ENCODE measurements at places on chromosomes 5 and 9.

GRCh38 chr5:115817386-115817785 lies 927 bp upstream of the CDO1 start:
- no peak for DNase-seq

- DNase-seq, result no peak
Observed at GRCh38 chr9:82101475-82101874, 112.9 kb downstream of the SPATA31D1 start.

DNA sequence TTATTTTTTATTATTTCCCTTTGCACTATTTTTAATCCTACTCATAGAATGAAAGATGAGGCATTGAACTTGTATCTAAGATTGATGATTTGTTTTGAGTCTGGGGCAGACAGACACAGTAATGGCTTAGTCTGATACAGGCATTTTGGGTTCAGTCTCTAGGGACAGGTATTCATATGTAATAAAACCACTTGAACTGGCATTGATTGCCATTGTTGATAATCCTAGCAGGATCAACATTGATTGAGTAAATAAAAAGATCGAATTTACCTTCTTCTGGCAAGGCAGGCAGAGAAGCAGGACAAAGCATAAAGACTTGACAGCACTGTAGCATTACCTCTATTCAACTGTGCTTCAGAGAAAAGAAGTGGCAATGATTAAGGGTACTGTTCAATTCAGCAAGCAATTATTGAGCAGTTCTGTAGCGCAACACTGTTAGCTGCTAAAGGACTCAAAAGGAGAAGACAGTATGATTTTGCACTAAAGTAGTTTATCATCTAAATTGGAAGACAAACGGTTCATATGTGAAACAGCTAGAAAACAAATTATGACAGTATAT lies 144.4 kb downstream of the COMMD10 start:
- DNase-seq, result no peak

- no peak for DNase-seq
Observed at GRCh38 chr9:9557804-9558334, 1054.9 kb downstream of the PTPRD start.

GRCh38 chr5:117889596-117889995 lies 1098.8 kb downstream of the DTWD2 start:
- no peak for DNase-seq

DNA sequence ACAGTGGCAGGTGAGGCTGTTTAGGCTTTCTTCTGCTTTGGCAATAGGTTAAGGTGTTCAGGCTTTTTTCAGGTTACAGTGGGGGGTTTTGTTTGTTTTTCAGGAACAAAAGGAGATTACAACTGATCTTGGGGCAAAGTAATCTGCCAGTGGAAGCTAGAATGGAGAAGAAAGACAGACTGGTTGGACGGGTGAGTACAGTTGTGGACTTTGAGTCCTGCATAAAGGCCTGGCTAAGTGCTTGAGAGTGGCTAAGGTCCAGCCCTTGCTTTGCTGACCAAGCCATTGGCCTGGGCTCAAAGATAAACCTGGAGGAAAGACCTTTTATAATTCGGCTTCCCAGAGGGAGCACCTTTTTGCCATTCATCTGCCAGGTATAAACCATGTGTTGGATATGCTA lies 63.1 kb downstream of the MTMR12 start:
- DNase-seq, result no peak

GRCh38 chr5:149931992-149932436 lies 12.6 kb downstream of the PDE6A start:
- no peak for DNase-seq

- DNase-seq, result no peak
Observed at GRCh38 chr5:24624872-24625271, 19.9 kb downstream of the CDH10 start.

GRCh38 chr5:111603446-111603827 lies 91.1 kb upstream of the STARD4 start:
- no peak for DNase-seq

- DNase-seq, result no peak
Observed at GRCh38 chr9:98178874-98179850, 13.3 kb downstream of the CORO2A start.

GRCh38 chr9:5721279-5722087 lies 92.6 kb downstream of the RIC1 start:
- no peak for DNase-seq

DNA sequence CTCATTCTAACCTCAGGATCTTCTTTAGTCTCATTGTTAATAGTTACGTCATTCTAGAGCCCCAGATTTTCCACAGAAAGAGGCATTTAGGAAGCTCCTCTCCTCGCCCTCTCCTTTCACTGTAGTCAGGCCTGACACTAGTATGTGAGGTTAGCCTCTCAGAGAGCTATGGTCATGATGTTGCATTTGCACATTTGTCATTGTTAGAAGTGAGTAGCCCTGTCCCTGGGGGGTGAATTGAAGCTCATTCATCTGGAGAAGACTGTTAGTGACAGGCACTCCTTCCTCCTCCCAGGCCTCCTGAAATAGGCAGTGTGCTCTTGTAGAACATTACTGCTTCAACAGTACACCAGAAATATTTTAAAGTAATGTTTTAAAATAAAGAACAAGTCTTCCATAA lies 26.6 kb upstream of the LRRTM2 start:
- no peak for DNase-seq

DNA sequence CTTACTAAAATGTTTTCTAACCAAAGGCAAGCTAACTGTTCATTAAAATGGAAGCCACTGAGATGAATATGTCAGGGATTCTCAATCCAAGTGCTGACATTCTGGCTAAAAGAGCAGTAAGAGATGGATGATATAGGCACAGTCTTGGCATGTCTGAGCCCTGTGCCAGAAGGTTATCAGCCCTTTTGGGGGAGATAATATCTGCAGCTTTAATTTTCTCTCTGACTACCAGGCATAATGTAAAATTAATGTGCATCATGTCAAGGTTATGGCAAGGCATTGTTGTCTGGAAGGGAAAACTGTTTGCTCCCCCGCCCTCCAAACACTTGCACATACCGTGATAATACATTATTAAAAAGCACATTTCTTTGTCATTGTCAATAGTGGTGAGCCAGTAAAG lies 609.8 kb downstream of the ZNF608 start:
- no peak for DNase-seq

DNA sequence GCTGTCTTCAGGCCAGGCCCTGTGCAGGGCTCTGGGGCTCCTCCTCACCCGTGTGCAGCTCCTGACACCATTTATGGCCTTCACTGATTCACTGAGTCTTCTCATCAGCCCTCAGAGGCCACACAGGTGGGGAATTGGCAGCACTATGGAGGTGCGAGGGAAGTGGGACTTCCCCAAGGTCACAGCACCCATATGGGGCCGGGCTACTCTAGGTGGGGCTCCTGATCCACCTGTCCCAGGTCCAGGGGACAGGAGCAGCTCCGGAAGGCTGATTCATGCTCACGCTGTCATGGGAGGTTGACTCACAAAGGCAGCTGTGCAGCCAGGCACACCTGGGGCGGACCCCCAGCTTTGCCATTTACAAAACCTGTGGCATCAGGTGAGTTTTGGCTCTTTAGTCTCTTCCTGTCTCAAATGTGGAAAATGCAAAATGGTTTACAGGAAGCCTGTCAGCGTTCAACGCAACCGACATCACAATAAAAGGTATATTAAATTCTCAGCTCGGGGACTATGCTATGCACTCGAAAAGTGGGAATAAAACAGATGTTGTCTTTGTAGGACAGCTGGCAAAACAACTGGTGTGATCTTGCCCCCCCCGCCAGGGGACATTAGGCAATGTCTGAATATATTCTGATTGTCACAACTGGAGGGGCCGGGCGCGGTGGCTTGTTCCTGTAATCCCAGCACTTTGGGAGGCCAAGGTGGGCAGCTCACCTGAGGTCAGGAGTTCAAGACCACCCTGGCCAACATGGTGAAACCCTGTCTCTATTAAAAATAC lies 15.0 kb downstream of the NAIF1 start:
- no peak for DNase-seq

DNA sequence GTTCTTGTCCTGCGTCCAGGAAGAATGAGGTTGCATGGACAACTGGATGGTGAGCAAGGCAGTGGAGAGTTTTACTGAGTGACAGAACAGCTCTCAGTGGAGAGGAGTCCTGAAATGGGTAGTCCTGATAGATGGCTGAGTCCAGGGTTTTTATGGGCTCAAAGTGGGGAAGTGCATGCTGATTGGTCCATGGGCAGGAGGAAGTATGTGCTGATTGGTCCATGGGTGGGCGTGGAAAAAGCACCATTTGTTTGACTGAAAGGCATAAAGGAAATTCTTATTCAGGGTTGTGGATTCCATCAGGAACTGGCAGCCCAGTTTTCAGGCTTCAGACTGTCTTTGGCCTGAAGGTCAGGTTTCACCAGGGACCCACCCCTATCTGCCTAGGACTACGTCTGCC lies 10.6 kb downstream of the FSD1L start:
- no peak for DNase-seq

- DNase-seq, result peak; percentile 80
Observed at GRCh38 chr9:34701023-34701768, 8.7 kb downstream of the CCL21 start.

GRCh38 chr5:33328818-33329217 lies 111.9 kb upstream of the TARS1 start:
- DNase-seq, result no peak

- DNase-seq, result no peak
Observed at GRCh38 chr5:141958546-141959172, 657 bp upstream of the PCDH12 start.

DNA sequence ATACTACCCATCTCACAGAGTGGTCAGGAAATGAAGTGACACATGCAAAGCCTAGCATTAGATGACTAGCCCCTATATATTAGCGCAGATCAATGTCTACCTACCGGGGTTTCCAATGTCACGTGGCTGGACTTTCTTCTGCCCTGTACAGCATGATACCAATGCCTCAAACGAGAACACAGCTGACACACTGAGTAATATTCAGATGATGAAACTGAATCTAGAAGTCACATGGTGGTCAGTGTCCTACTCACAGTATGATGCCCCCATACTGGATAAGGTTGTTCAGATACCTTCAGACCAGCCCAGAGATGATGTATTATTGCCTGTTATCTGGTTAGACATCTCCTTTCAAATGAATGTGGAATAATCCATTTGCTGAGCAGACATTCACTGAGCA lies 71.1 kb upstream of the FRRS1L start:
- DNase-seq, result no peak

DNA sequence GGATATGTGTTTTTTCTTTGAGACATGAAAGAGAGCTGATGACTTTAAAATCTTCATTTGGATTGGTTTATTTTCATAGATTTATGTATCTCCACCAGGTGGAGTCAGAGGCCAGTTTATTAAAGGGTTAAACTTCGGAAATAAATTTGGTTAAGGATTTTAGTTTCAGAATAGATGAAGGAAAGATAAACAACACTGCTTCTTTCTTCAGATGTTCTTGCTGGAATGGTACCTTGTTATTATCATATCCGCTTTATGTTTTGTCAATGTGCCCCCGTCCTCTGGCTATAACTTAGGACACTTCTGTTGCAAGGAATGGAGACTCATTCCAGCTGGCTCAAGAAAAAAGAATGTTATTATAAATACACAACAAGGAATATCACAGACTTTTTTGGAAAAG lies 81.2 kb downstream of the ALDH1A1 start:
- DNase-seq, result no peak

Measured in CD4-positive, alpha-beta T cell treated with Interleukin-6 for 4 hours (primary cell).